ENCODE measurements at places on chromosomes 16 and 17.

GRCh38 chr16:28292731-28293600 lies 641 bp downstream of the SBK1 start:
- DNase-seq: peak; percentile 31

DNA sequence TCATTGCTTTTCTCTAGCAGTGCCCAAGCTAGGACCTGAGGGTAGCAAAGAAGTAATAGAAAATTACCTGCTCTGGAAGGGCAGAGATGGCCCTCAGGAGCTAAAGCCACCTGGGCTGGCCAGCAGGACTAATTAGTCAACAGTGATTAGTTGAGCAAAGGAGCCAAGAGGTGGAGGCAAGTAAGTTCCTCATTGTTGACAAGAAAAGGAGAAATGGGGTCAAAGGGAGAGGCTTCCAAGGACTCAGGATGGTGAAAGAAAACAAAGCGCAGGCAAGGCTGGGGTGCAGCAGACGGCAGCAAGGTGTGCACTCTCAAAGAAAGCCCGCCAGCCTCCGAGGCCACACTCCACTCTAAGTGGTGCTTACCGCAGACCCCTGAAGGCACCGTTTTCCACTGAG lies 44.6 kb downstream of the CMTM4 start:
- DNase-seq: no peak

DNA sequence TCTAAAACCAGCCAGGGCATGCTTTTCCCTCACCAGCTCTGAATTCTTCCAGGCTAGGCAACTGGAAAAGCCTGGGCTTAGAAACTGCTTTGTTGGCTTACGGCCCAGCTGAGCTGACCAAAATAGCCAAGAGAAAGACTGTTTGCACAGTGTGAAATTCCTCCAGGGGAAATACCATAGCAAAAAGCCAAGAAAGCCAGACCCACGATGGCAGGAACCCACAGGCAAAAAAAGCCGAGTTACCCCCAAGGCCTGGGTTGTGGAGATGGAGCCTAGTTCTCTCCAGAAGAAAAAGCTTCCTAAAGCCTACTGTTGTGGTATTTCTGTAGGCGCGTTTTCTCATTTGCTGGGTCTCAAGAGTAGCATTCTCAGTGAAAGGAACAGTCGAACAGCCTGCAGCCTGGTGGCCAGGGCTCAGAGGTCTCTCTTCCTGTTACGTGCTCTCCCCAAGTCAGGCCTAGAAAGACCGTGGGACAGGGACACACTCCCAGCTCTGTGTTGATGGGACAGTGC lies 9.2 kb downstream of the SP2 start:
- no peak for DNase-seq

- DNase-seq: no peak
Measured at GRCh38 chr16:59108374-59108773, 374.3 kb upstream of the GOT2 start.

- DNase-seq: no peak
Measured at GRCh38 chr17:16941072-16942036, 30.6 kb downstream of the TNFRSF13B start.

DNA sequence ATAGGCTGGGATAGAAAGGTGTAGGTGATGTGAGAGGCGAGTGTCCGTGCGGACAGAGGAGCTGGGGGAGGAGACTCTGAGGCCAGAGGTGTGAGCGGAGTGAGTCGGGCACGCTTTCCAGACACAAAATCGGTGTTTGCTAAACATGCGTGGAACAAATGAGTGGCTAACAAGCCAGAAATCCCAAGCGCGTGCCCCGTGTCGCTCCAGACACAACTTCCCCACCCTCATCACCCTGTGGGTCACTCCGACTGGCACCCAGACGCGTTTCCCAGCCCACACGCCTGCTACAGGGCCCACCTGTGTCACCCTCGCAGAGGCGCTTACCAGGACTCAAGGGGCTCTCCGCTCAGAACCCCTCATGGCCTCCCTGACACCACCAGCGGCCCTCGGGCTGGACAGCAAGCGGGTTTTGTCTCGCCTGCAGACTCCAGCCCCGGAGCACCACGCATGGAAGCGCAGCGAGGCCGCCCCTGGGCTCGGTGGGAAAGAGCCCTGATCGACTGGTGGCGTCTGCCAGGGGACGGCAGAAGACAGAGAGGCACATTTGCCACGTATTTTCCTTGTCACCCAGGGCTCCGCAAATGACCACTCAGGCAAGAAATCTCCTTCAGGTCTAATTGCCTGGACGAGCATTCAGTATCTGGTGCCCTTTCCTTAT lies 6.0 kb upstream of the RPH3AL start:
- DNase-seq: no peak

- DNase-seq: no peak
Measured at GRCh38 chr16:19437280-19437679, 19.6 kb downstream of the TMC5 start.

DNA sequence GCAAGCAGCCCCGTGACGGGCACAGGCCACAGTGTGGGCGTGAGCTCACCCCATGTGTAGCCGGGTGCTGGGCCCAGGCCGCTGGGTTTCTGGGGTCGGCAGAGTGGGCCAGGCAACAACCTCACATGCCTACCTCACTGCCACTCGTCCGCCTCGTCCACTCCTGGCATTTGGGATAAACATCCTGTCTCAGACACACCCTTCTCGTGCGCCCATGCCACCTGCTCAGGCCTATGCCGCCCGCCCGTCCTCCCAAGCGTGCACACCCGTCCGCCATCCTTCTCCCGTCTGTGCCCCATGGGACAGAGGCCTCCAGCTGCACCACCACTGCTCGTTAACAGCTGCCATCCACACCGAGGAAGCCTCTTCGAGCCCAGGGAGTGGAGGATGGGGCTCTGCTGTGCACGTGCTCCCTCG lies 64.3 kb downstream of the KLHDC4 start:
- no peak for DNase-seq

DNA sequence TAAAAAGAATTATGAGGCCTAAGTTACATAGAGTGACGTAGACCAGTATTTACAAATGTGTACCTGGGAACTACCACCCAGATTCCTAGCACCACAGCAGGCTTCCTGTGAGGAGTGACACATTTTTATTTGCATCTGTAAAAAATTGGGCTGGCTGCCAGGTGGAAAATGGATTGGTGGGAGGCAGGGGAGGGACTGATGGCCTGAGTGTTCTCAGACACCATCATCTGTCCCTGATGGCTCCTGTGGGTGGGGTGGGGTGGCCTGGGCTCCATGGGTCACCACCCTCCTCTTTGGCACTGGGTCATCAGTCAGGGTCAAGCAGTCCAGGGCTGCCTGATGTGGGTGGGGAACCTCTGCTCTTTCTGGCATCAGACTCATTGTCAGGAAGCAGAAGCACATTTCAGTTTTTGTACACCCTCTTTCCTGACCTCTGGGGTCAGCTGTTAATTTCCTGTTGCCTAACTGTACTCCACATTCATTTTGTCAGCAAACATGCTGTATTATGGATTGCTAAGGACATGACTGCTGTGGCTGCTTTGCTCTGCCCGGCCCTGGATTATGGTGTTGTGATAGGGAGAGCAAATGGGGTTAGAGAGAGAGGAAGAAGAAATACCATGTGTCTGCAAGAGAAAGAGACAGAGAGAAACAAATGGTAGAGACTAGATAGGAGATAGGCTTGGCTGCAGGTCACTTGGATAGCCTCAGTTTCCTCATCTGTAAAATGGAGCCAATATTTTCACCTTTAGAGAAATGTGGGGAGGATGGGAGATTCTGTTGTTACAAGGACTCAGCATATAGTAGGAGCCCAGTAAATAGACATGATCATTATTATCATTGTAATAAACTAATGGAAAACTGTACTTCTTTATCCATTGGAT lies 11.6 kb upstream of the MFAP4 start:
- no peak for DNase-seq

DNA sequence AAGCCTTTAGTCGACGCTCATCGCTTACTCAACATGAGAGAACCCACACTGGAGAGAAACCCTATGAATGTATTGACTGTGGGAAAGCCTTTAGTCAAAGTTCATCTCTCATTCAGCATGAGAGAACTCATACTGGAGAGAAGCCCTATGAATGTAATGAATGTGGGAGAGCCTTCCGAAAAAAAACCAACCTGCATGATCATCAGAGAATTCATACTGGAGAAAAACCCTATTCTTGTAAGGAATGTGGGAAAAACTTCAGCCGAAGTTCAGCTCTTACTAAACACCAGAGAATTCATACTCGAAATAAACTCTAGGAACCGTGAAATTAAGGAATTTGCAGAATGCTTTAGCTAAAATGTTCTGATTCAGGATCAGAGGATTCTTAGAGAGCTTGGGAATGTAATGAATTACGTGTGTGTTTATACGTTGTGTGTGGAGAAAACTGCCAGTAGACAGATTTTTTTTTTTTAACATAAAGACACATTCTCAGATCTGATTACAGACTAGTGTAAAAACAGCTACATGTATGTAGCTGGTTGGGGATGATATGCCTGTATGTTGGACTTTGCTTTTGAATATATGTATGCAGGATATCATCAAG lies 25.4 kb downstream of the ZFP90 start:
- DNase-seq: no peak

GRCh38 chr16:56421313-56421712 lies 4.0 kb downstream of the AMFR start:
- DNase-seq: no peak

DNA sequence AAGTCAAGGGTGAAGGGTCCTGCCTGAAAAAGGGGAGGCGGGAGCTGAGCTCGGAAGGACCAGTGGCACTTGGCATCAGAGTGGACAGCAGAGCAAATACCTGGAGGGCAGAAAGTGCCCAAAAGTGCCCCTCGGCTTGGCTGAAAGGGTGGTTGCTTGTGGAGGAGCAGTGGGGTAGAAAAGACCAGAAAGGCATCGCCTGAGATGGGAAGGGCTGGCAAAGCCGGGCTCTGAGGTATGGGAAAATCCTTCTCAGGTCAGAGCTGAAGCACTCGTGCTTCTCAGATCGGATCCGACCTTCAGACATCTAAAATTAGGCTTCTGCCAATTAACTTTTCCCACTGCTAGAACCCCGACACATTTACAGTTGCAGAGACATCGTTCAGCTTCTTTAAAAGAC lies 1.5 kb upstream of the RPL38 start:
- DNase-seq: no peak

- DNase-seq: no peak
Measured at GRCh38 chr16:59597269-59597668, 863.2 kb upstream of the GOT2 start.

- DNase-seq: no peak
Measured at GRCh38 chr16:65807858-65808257, 558.6 kb upstream of the CDH5 start.

DNA sequence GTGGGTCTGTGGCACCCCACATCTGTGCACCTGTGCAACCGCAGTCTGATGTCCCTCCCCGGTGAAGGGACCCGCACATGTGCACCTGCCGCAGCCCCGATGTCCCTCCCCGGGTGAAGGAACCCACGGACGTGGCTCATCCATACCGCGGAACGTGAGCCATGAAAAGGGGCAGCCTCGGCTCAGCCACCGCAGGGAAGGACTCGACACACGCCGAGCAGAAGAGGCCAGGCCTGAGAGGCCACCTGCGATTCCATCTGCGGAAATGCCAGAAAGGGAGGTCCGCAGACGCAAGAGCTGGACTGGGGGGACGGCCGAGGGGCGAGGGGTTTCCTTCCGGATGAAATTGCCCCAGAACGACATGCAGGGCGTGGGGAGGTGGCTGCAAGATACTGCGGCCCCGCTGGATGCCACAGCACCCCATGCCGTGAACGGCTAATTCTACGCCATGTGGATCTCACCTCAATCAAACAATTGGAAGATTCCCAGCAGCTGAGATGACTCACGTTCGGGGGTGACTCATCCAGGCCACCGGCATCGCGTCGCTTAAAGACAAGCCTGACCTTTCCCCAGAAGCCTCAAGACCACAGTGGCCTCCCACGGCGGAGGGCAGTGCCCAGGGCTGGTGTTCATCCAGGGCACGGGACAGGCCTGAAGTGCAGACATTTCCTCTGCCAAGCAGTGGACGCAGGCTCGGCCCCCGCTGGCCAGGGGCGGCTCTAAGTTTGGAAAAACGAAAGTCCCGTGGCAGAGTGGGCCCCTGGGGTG lies 21.0 kb downstream of the SOX8 start:
- peak; percentile 88 for DNase-seq

GRCh38 chr17:65697661-65698060 lies 136.2 kb upstream of the AXIN2 start:
- no peak for DNase-seq

GRCh38 chr16:51464996-51465395 lies 313.9 kb upstream of the SALL1 start:
- no peak for DNase-seq

DNA sequence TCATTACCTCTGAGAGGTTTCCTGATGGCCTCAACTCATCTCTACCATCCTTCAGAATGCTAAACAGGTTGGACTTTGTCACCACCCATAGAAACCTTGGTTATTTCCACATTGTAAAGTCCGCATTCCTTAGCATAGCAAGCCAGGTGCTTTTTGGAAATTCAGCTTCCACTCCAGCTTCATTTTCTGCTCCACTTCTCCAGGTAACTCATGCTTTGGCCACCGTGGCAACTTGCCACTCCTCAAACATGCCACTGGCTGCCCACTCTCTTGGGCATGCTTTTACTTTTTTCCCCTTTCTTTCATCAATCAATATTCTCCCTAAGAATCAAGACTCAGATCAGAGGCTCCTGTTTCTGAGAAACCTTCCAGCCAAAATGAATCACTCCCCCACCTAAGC lies 203.3 kb downstream of the CA10 start:
- no peak for DNase-seq

DNA sequence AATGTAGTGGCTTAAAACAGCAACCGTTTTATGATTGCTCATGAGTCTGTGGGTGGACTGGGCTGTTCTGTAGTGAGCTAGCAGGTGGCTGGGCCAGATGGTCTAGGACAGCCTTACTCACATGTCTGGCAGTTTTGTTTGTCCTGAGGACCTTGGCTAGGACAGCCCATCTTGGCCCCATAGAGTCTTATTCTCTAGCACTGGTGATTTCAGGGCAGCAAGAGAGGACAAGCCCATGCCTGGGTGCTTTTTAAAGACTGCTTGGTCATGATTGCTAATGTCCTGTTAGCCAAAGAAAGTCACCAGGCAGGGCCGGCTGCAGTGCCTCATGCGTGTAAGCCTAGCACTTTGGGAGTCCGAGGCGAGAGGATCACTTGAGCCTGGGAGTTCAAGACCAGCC lies 139.8 kb downstream of the KATNIP start:
- DNase-seq: no peak

GRCh38 chr16:9134739-9135138 lies 43.3 kb downstream of the HAPSTR1 start:
- peak; percentile 57 for DNase-seq

DNA sequence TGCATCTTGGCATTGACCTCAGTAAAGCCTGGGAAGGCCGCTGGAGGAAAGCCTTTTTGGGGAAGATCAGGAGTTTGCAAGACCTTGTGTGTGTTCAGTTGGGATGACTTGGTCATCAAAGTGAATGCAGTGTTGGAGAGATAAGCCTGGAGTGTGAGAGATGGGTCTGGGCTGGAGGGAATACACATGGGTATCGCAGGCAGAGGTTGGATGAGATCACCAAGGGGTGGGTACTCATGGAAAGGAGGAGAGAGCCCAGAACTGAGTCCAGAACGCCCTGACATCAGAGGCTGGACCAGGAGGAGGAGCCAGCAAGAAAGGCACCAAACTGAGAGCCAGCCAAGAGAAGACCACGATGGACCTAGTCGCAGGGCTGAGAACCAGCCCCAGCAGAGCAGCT lies 35.2 kb downstream of the SDK2 start:
- DNase-seq: no peak
